RCC 7860 (cell line): ENCODE measurements at places on chromosomes 4 and X.
A peak's percentile ranks its signal among the peaks of the same experiment; 100 is the strongest.

GRCh38 chr4:87057835-87058355, 123.1 kb downstream of the AFF1 start:
- no peak for DNase-seq

GRCh38 chr4:155339588-155339987, 37.2 kb downstream of the MAP9 start:
- DNase-seq = no peak

DNA sequence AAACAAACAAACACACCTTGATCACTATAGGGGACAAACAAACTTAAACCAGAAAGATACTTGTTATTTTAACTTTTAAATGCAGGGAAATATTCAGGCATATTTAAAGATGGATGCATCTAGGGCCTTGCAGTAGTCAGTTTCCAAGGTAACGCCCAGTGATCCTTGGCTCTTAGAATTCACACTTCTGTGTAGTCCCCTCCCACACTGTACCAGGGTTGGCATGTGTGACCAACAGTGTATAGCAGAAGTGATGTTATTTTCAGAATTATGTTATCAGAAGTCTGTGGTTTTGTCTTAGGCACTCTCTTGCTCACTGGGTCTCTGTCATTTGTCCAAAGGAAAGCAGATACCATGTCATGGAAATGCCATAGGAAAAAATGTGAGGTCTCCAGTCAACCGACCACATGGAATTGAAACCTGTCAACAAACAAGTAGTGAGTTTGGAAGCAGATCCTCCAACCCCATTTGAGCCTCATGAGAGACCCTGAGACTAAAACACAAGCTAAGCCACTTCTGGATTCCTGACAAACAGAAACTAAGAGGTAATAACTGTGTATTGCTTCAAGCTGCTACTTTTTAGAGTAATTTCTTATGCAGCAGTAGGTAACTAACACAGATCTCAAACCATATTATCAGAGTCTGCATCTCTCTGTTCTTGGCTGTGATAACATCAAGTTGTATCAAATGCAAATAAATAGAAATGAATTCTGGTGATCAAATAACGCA, 670.3 kb downstream of the KCTD8 start:
- no peak for DNase-seq

DNA sequence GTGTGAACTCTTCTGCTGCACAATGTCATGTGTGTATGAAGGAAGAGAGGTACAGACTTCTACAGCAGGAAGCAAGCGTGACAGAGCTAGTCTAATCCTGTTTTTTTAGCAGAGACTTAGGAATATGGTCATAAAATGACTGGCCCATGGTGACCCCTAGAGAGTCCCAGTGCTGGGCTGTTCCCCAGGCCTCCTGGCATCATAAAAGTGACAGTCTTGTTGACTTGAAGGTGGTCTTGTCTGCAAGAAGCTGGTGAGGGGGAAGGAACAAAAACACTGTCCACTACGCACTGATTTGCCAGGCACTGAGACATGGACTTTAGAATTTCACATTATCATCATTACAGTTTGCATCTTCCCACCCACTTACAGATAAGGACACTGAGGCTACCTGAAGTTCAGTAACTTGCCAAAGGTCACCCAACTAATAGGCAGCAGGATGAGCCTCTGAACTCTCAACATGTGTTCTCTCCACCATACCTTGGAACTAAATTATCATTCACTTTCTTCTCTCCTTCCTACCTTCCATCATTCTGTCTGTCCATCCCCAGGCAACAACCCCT, 63.0 kb downstream of the HADH start:
- no peak for DNase-seq

GRCh38 chrX:38172596-38172995, 48.1 kb downstream of the SRPX start:
- DNase-seq = no peak

DNA sequence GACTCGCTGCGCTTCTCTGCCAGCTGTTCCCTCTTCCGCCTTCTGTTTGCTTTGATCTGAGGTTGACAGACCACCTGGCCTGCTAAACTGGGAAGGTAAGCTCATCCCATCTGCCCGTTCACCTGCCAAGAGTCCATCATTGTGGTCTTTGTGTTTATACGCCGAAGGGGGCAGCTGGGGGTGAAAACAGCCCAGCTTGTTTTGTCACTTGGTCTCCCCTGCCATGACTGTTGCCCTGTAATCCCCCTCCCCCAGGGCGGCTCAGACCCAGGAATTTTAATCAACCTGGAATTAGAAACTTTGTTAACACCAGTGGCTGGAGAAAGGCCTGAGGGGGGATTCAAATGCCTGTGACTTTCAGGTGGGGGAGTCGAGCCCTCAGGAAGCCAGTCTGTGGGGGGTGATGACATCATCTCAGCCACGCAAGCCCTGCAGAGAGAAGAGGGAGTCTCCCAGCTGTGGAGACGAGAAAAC, 333.3 kb downstream of the BCOR start:
- DNase-seq = no peak

- no peak for DNase-seq
These were observed 27.9 kb upstream of the EXOC1L start for GRCh38 chr4:55791666-55792065.

DNA sequence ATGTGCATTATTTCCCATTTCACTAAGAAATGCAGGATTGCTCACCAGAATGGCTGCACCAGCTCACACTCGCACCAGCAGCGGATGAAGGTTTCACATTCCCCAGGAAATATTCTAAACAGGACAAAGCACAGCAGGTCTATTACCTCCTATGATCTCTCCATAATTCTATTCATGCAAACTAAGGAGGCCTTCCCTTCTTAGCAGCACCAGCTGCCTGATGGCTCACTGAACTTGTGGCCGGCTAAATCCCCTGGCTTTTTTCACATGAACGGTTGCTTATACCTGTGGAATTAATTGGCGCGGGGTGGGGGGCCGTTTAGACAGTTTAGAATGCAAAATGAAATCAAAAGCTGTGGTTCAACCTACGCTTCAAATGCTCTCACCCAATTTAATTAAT, 73.5 kb upstream of the SRD5A3 start:
- DNase-seq = no peak

- DNase-seq = no peak
These were observed 36.0 kb downstream of the P2RY8 start for GRCh38 chrX:1500701-1501624.

DNA sequence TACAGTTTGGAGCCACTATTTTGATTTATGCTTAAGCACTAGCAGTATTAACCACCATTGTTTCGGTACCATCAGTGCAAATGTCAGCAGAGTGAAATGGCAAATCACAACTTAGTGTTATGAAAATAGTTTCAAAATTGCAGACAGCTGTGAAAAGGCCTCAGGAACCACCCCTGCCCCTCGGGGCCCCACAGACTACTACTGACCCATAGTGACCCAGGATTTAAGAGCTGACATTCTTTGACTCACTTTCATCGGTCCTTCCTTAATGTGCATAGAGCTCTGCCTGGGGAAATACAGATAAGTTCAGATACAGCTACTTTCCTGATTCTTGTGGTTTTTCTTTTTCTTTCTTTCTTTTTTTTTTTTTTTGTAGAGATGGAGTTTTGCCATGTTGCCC, 3.3 kb upstream of the BBS7 start:
- DNase-seq = no peak

DNA sequence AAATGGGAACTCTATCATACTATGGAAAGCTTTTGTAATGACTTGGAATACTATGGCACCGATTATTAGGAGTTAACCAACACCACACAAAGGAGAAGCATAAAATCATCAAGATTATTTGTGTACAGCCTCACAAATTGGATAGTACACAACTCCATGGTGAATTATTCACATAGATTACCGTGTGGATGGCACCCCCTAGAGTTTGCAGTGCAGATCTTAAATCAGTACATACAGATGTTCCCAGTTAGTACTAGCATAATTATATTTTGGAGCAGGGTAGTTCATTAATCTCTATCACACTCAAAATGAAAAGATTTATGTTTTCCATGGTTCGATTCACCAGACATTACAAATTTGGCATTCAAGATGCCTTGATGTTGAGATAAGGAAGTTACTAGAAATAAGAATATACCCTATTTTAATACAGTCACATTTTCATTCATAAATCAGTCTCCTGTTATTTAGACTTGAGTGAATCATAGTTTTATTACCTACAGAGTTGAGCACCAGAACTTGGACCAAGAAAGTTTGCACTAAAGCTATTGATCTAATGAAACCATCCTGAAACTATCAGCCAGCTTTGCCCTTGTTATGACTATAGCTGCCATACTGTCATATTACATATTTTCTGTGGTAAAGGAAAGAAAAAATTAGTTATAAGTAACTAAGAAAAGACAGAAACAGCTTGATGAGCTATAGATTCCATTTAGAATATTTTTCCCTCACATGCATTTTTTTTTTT, 531.8 kb downstream of the GLUD2 start:
- peak; percentile 3 for DNase-seq

DNA sequence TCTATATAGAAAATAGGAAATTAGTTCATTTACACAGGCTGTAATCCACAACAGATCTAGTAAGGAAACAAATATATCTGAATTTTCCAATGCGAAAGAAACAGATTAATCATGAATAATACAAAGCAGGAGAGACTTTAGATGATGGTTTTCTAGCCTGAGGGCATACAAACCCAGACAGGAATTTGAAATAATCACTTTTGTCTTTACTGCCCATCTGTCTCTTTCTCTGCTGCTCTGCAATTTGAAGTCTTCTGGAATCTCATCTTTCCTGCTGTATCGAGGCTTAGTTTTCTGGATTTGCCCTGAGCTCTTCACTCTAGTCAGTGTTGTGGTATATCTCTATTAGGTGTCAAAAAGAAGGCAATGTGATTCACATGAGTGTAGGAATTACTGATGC, 711.8 kb upstream of the FAM241A start:
- no peak for DNase-seq

DNA sequence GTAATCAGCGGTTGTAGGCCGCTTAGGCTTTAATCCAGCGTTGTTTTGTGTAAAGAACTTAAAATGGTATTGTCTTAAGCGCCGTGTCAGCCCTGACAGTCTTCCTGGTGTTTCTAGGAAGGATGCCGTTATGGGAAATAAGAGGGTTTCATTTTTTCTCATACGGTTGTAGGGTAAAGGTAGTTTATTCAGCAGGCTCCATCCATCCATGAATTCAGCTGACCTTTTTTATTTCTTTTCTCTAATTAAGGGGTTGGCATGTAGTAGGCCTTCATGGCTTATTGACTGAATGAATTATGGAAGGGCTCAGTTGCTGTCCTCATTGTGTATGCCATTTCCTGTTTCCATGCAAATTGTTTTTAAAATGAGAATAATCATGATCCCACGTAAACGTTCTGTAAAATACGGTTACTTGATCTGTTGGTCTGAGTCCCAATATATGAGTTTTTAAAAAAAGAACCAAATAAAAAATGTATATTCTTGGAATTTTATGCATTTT, 693 bp downstream of the OCIAD1 start:
- no peak for DNase-seq

- DNase-seq = no peak
These were observed 20.9 kb downstream of the CYBB start for GRCh38 chrX:37800717-37801116.

DNA sequence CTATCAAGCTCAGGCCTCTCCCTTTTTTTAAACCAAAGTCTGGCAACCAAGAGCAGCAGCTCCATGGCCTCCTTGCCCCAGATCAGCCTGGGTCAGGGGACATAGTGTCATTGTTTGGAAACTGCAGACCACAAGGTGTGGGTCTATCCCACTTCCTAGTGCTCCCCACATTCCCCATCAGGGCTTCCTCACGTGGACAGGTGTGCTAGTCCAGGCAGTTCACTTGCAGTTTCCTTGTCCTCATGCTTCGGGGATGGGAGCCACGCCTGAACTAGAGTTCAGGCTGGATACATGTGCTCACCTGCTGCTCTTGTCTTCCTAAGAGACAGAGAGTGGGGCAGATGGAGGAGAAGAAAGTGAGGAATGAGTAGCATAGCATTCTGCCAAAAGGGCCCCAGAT, 21.5 kb downstream of the SLC34A2 start:
- DNase-seq = no peak

DNA sequence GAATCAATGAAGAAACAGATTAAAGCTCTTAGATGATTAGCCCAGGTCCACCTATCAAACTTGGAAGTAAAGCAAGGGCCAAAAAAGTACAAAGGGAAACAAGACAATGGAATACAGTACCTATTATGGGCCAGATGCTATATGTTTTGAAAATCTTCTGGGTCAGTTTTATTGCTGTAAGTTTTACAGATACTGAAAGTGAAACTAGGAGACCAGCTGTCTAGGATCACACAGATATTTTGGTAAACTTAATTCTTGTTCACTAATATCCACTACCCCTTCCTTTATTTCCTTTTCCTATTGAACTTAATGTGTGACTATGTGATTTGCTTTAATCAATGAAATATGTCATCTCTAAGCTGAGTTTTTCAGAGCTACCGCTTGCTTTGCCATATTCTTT, 505.4 kb upstream of the PITX2 start:
- no peak for DNase-seq

- peak; percentile 92 for DNase-seq
These were observed 45.6 kb downstream of the SH3RF1 start for GRCh38 chr4:169225058-169225751.

- DNase-seq = no peak
These were observed 1008.0 kb downstream of the RAPGEF2 start for GRCh38 chr4:160110891-160111290.

- DNase-seq = no peak
These were observed 38.2 kb downstream of the CENPI start for GRCh38 chrX:101136235-101136634.

GRCh38 chrX:1472975-1473374, 20.3 kb upstream of the ASMTL start:
- no peak for DNase-seq

GRCh38 chr4:85610450-85610849, 135.5 kb downstream of the ARHGAP24 start:
- DNase-seq = no peak

GRCh38 chr4:100208964-100209363, 18.7 kb upstream of the DDIT4L start:
- DNase-seq = no peak

DNA sequence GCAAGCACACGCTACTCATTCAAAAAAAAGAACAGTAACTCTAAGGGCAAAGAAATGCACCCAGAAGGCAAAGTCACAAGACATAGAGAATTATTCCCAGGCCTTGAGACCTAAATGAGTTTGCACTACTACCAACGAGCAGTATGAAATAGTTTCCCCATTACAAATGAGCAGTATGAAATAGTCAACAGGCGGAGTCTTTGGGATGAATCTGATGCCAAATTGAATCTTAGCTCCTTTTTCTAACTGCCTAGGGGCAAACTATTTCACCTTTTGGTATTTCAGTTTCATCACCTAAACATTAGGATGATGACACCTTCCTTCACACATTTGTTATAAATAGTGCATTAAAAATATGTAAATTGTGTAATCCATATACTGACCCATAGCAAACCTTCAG, 213.0 kb upstream of the FAT4 start:
- DNase-seq = no peak

GRCh38 chr4:8916351-8916885, 44.8 kb upstream of the HMX1 start:
- no peak for DNase-seq

GRCh38 chr4:40763228-40763716, 13.5 kb downstream of the NSUN7 start:
- DNase-seq = no peak
